Stimulated activated CD4-positive, alpha-beta T cell treated with anti-CD3 and anti-CD28 coated beads, Interleukin-4, amount 100 ng/mL, for 24 hours (primary cell): ENCODE measurements at places on chromosomes 13 and 19.

DNA sequence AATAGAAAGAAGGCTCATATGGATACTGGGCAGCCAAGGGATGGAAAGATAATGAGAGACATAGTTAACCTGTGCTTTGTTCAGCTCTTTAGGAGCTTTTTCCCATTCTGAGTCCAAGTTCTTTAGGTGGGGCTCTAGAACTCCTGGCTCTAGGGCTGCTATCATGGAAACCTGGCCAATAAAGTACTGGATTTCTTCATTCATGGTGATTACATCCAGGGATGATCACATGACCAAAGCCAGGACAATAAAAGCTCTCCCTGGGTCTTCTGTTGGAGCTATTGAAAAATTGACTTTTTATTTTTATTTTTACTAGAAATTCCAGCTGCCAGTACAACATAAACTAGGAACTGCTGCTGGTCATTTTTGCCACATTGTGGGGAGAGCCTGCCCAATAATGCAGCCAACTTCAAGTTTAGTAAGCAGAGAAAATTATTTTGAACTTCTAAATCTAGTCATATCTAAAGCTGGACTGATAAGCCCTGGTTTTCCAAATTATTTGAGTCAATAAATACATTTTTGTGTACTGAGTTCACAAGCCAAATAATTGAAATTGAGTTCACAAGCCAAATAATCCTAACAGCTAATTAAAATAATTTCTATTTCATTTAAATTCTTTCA is 224.9 kb upstream of the STARD13 start:
- DNase-seq: no peak

GRCh38 chr13:24040835-24041234 is 119.7 kb upstream of the SPATA13 start:
- no peak for DNase-seq

DNA sequence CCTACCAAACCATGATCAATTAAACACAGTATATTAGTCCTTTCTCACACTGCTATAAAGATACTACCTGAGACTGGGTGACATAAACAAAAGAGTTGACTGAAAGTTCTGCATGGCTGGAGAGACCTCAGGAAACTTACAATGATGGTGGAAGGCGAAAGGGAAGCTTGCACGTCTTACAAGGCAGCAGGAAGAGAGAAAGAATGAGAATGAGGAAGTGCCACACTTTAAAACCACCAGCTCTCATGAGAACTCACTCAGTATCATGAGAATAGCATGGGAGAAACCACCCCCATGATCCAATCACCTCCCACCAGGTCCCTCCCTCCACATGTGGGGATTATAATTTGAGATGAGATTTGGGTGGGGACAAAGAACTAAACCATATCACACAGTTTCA is 324.9 kb upstream of the ZNF507 start:
- no peak for DNase-seq

DNA sequence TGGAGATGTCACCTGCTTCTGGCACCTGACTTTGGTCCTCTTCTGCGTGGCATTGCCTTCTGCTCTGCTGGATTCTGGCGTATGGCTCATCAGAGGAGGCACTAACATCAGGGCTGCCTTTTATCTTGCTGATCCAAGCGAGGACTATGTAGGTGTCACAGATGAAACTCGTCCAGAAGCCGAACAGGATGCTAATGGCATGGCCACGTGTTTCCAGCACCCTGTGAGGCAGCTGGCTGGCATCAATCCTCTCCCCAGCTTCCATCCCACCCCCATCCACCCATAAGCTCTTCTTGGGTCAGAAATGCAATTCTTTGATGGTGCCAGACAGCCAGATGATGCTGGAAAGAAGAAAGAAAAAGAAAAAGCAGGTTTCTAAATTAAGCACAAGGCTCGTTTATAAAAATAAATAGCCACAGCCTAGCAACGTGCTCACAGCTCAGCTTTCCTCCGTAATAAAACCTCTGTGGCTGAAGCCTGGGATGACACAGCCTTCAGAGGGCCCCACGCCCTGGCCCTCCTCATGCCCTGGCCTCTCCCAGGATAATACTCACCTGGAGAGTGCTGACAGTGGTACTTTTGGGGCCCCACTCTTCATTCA is 212.9 kb upstream of the SERP2 start:
- DNase-seq: no peak

DNA sequence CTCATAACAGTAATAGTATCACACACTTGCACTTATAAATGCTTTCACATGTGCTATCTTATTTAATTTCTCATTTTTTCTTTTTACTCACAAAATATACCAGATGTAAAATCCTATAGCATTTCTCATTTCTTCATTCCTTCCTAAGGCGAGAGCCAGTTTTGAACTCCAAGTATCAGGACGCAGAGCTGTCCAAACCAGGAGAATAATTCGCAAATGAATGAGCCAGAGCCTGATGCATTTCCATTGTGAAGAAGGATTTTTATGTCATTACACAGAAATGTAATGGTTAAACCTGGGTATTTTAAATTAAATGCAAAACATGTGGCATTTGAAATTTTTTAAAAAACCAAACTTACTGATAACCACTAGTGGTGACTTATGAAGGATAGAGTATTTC is 244.3 kb downstream of the RGCC start:
- DNase-seq: no peak
